ENCODE measurements at places on chromosomes 12 and 14.
A peak's percentile ranks its signal among the peaks of the same experiment; 100 is the strongest.

DNA sequence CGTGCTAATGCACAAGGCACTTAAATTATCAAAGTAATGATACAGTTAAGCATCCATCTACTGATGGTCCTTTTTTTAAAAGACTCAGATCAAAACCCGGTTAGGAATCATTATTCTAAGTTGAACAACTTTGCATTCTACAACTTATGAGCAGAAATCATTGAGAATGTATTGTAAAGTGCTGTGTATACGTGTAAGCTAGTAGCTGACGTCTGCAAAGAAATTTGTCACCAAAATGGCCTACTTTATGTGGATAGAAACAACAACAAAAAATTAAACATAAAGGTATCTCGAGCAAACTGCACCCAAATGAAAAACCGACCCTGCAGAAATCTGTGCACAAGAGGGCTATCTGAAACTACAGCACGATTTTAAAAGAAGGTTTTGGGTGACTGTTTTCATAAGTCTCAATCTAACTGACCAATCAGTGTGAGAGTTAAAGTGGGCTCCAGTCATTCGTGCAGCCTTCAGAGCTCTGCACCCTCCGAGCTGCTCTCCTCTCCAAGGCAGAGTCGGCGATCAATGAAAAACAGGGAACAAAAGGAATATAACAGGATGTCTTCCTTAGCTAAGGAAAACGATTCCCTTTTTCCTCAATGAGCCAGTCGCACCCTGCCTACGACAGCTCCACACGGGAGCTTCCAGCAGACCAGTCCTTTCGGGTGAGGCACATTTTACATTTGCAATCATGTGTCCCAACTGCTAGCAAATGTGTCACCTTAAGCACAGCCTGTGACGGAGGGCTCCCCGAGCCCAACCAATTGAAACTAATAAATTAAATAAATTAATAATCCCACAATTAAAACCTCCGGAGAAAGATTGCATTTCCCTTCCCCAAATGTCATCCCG, 200.7 kb upstream of the FOXN3 start:
- no peak for DNase-seq

DNA sequence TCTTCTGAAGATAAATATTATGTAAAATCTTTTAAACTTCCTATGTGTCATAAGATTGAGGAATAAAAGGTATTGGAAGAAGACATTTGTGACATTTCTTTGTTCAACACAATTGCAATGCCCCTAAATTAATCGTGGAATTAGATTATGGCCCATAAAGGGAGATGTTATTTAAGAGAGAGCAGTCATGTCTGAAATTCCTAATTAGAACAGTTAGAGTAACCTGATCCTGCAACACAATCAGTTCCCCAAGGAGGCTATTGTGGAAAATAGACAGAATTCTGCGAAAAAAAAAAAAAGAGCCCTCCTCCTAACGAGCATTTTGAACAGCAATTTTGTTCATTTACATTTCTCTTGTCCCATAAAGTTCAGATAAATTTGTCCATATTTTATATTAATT, 339.5 kb downstream of the PAWR start:
- no peak for DNase-seq

DNA sequence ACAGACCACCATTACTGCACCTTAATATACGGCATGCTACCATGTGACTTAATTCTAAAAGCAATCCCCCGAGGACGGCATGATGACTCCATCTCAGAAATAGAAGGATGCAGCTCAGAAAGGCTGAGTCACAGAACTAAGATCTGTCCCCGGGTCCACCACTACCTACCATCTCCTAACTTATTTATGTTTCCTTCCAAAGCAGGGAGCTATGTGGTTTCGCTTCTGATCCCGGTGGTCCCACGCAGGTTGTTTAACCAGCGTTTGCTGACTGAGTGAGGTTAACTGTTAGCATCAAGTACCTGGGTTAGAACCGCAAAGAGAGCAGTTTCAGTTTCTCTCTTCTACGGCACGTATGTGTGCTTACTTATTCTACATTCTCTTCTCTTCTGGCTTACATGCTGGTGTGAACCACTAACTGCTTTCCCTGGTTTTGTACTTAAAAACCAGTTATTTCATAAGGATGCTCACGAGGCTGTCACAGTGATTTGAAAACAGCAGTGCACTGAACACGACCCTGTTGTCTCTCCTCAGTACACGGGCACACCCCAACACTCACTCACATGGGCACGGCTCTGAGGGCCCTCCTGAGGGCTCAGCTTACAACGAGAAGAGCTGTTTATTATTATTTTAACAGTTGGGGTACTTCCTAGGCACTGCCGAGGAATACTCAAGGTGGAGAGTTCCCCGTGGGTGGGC, 66.7 kb downstream of the CCDC88C start:
- peak; percentile 47 for DNase-seq

DNA sequence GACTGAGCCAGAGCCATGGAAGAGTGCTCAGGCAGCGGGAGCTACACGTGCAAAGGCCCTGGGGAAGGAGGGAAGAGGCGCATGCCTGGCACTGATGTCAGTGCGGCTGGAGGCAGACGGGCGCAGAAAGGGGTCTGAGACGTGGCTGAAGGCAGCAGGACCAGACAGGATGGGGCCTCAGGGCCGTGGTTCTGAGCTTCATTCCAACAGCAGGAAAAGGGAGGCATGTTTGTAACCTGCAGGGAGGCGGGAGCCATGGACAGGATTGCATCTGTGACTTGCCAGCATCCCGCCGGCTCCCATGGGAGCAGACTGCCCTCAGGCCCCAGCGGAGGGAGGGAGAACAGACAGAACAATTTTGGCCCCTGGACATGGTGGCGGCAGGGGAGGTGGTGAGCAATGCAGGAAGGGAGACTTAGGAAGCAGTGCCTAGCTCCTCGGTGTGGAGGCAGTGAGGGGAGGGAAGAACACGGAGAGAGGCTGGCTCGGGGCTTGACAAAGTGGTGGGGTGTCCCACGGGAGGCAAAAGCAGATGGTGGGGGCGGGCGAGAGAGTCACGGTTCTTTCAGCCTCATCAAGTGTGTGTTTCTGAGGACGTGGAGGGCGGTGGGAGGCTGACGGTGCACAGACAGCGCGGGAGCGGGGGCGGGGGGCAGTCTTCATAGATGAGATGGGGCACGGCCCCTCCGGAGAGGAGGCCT, 33.3 kb upstream of the INF2 start:
- no peak for DNase-seq

DNA sequence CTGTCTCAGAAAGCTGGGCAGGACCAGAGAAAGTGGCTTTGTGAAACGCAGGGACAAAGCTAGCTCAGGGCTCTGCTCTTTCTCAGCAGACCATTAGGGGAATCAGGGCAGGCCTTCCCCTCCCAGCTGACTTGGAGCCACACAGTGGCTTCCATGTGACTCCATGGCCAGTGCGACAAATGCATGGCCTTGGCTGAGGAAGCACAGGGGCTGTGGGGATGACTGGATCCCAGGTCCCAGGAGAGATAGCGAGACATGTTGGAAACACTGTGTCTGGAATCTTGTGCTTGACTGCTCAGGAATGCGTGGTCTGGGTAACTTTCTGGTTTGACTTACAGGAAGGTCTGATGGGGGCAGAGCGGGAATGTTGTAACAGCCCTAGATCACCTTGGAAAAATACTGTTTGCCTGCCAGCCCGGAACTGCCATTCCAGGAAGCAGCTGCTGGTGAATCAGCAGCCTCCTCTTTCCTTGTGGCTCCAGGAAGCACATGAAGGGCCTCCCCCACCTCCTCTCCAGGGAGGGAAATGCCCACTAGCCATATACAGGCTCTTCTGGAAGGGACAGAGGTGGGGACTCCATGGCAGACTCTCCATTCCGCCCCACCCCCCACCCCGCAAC, 133.5 kb upstream of the HIF1A start:
- DNase-seq = no peak

DNA sequence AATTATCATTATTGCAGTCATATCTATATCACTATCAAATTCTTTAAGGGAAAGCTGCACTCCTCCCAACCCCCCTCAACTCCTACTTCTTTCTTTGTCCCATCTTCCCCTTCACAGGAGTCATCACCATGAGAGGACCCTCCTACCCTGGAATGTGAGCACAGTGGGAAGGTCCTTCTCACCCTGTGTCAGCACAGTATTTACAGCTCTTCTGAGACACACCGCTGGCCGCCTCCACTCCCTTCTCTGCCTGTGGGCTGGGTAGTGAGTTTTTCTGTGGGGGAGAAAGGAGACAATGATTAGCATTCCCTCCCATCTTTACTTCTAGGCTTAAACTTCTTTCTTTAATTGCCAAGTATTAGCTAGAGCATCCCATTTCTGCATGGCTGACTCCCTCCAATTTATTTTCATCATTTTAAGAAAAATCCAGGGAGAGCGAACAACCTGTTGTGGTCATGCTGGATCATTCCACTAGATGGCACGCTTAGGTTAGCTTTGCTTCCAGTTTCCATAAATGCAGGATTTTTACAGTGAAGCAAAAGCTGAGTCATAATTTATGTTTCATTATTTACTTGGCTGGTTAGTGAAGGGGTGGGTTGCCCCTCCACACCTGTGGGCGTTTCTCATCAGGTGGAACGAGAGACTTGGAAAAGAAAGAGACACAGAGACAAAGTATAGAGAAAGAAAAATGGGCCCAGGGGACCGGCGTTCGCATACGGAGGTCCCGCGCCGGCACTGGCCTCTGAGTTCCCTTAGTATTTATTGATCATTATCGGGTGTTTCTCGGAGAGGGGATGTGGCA, 188.5 kb downstream of the ALX1 start:
- no peak for DNase-seq

DNA sequence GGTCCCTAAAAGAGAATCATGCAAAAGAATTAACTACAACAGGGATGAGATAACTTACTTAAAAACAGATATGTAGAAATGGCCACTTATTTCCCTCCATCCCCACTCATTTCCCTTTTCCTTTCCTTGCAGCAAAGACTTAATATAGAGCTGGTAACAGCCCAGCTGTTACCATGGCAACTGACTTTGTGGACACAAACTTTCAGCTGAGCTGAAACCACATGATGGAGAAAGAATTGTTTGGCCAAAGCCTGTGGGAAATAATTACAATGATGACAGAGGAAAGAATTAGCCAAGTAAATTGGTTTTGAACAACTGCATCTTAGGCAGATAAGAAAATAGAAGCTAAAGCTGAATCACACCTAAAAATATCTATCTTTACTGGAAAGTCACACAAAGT, 364.9 kb downstream of the GALC start:
- no peak for DNase-seq

- DNase-seq = no peak
Observed at GRCh38 chr12:57584050-57584449, 6.9 kb upstream of the PIP4K2C start.

DNA sequence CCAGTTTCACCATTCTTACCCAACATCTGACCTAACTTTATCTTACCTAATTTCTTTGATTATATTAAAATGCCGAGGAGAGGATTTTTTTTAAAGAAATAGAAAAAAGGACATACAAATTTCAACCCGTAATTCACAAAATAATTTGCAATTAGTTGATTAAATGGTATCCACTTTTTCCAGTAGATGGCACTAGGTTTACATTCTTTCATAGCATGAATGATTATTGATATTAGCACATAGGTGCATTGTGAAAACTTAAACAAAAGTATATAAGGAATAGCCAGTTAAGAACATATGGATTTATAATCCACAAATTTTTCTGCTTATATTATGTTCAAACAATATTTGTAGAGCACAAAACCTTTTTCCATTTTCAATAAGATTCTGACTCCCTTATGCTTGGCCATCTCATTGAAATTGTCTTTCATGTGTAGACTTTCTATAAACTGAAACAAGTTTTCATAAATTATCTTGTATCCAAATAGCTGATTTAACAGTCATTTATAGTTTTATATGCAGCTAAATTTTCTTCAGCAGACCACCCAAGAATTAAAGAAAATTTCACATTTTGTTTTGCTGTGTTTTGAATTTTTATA, 35.3 kb downstream of the MSRB3 start:
- DNase-seq = no peak

DNA sequence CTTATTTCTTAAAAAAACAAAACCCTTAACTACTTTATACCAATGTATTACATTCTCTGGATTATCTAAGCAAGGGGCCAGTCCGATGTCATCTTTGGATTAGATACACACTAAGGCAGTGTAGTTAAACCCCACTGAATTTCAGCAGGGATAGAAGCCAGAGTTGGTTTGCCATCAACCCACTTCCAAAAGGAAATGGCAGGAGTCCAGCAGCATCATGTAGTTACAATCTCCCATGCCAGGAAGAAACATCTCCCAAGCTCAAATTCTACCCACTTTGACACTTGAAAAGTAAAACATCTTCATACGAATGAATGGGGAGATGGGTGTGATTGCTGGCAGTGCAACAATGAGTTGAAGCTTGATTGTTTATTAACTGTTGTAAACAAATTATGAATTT, 203.5 kb upstream of the PLXNC1 start:
- DNase-seq = no peak

DNA sequence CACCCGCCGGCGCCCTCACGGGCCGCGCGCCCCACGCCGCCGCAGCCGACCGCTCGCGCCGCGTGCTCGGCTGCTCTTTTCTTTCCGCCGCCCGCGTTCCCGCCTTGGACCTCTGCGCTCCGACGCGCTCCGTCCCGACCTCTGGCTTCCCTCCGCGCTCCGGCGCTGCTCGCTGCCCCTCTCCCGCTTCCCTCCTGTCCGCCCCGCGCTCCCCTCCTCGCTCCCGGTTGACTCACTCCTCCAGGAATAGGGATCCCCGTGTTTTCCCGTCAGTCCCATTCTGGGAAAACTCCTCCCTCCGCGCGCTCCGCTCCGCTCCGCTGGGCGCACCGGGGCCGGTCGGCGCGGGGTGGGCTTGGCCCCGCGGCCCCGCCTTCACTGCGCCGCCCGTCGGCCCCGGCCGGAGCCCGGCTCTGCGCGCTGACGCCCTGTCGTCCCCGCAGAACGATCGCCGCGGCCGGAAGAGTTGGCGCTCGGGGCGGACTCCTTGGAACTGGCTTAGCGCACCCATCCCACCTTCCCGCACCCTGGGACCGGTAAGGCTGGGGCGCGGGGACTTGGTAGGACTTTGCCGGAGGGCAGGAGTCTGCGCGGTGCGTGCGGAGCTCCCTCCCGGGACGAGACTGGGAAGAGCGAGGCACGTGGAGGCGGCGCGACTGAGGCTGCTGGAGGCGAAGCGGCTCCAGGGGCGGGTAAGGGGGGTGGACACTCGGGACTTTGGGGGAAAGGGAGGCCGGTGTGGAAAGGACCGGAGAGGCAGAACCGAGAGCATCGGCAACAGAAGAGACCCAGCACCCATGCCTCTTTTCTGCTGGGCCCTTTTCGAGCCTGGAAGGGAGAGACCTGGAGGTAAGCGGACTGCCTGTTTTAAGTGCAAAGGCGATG, 550 bp downstream of the TEAD4 start:
- DNase-seq = peak; percentile 16

DNA sequence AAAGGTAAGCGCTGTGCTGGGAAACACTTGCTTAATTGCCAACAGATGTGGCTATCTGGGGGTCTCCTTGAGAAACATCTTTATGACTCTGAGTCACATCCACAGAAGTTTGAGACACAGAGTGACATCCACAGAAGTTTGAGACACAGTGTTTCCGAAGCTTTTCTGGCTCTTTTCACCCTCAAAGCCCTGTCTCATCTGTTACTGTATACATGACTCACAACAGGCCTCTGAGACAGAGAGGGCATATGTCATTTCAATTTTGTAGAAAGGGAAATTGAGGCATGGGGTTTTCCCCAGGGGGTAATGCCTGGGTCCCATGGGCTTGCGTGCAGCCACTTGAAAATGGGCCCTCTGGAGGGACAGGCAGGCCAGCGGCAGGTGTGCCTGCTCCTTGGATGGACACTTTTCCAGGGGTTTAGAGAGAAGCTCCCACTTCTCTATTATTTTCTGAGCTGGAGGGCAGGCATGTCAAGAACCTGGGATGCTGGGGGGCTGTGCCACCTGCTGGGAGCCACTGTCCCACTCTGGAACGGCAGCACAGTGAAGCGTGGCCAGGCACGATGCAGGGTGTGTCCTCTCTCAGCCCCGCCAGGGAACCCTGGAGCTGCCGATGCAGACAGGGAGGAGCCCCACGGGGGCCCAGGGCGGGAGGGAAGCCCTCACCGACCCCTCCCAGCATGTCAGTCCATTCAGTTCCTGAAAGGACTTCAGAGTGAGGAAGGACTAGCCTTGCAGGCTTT, 111.3 kb upstream of the FKBP4 start:
- no peak for DNase-seq

Measured in stimulated activated CD4-positive, alpha-beta T cell treated with anti-CD3 and anti-CD28 coated beads, TNF-alpha, amount 100 ng/mL, for 24 hours (primary cell).